ENCODE measurements at places on chromosomes 3 and 15.

DNA sequence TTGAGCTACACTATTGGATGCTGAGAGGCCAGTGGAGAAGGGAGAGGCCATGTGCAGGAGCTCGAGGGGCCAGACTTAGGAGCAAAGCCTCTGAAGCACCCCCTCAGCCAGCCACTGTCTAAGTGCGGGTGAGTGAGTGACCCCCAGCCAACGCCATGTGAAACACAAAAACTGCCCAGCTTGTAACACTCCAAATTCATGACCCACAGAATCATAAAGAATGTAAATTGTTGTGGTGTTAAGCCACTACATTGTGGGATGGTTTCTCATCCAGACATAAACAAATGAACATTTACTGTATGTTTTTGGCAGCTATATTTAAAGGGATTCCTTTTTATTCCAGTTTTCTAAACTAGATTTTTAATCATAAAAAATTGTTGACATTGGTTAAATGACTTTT, 27.2 kb upstream of the TMEM158 start:
- DNase-seq: no peak

DNA sequence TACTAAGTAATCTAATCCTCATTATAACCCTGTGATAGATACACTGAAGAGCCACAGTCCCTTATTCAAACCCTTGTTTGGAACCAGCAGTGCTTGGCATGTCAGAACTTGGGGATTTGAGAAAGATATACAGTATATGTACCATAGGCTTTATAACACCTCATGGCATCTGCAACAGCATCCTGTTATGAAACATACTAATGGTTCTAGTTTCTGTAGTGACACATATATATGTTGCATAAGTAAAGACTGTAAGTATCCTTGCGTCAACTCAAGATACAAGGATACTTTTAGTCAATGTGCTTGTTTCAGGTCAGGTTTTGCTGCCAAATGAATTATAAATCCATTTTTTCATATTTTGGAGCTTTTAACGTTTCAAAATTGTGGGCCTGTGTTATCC, 58.5 kb downstream of the CCNL1 start:
- DNase-seq: no peak

GRCh38 chr15:48103647-48104046, 17.1 kb upstream of the SLC24A5 start:
- no peak for DNase-seq

DNA sequence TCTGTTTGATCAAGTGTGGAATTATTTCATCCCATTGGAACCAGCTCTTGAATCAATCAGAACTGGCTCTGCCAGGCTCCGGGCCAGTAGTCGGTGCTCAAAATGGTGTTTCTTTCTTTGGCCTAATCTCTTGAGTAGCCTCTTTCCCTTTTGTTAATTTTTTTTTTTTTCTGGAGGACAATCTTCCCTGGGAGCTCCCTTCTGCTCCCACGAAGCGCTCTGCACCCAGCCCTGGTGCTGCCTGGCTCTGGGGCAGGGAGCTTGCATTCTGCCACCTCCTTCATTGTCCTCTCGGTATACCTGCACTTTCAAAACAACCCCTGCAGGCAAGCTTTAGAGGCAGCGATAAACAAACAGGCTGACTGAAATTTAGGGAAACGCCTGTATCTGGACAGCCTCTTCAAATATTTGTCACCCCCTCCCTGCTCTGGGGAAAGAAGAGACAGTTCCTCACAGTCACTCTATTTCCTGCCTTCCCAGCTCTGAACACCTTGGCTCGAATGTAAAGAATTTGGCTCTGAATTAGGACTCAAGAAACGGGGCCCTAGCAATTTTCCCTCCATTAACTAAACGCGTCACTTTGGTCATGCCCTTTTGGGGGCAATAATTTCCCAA, 1.1 kb upstream of the THSD4 start:
- no peak for DNase-seq

DNA sequence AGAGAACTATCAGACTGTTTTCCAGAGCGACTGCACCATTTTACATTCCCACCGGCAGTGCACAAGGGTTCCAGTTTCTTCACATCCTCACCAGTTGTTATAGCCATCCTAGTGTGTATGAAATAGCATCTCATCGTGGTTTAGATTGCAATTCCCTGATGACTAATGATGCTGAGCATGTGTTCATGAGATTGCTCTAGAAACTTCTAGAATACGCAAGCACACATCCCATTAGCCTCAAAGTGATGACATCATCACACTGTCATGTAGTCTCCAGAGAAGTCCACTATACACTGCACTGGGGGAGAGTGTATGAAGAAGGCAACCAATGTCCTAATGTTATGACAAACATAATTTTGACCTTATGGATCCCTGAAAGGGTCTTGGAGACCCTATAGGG, 30.1 kb downstream of the FBLN2 start:
- DNase-seq: no peak

- no peak for DNase-seq
Observed at GRCh38 chr3:4565809-4566501, 72.8 kb downstream of the ITPR1 start.

DNA sequence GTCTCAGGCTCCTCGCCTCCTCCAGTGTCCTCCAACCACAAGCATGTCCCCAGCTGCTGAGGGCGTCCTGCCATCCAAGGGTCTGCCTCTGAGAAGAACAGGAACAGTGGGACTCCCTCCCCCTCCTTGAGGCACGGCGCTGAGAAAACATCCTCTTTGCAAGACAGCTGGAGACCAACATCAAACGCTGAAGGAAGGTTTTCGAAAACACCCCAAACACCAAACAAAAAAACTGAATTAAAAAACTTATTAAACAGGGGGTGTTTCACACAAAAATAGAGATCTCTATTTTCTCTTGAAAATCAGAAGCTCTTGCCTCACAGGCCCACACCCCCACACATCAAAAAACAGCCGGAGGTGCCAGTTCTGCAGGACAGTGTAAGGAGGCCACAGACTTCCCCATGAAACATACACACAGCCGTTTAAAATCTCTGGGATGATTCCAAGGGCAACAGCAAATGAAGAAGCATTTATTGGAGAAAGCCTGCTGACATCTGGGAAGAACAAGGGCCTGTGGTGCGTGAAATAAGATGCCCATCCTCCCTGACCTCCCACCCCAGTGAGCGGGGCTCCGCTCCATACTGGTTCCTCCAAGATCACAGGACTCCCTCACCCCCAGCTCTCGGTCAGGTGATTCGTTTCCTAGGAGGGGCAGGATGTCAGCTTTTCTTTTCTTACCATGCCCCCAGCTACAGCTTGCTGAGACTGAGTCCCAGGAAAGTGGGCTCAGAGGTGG, 71.3 kb downstream of the NUP210 start:
- DNase-seq: no peak
